ENCODE measurements at places on chromosomes 3 and 15.

GRCh38 chr3:43867436-43868072 lies 176.8 kb downstream of the ABHD5 start:
- peak; percentile 97 for DNase-seq

DNA sequence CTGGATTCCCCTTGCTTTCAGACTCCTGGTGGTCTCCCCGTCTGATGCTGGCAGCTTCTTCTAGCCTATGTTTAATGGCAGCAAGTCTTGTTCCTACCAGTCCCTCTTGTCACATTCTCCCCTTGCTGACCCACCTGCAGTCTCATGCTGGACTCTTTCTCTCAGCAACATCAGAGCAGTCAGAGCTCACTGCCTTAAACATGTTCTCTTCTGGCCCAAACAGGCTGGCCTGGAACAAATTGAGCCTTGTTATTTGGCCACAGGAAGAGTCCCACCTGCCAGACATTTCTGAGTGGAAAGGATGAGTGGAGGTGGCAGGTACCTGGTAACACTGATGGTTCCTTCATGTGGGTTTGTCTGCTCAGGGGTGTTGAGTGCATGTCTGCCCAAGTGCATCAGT lies 59.2 kb upstream of the APEH start:
- no peak for DNase-seq

- no peak for DNase-seq
Observed at GRCh38 chr3:177483182-177483967, 286.1 kb upstream of the TBL1XR1 start.

DNA sequence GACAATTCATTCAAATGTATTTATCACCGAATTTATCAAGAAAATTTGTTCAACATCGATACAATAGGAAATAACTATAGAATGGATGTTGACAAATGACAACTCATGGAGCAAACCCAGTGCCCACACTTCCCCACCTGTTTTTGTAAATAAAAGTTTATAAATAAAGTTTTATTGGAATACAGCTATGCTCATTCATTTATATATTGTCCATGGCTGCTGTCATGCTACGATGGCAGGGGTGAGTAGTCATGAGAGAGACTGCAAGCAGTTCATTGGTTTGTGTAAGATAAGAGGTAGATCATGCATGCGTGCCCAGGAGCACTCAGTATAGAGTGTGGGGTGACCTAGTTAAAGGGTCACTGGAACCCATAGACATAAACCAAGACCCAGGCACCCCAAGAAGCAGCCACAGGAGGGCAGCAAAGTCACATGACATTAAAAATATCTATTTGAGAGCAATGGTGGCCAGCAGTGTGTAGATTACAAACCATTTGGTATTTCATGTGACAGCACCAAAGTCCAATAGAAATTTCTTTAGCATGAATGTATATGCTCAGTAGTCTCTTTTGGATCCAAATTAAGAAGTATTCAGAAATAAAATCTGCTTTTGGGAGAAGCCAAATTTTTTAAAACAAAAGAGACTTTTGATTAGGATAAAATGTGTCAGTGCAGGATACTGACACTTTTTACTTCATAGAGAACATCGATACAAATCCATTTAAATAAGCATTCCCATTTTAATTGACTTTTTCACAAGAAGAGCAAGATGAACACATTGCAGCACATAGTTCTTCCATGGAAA lies 794.8 kb downstream of the MCTP2 start:
- DNase-seq, result peak; percentile 58

GRCh38 chr15:66638377-66638776 lies 63.7 kb upstream of the SMAD6 start:
- no peak for DNase-seq
